Mesothelial cell of epicardium (in vitro differentiated cells): ENCODE measurements at places on chromosomes 13 and 19.

DNA sequence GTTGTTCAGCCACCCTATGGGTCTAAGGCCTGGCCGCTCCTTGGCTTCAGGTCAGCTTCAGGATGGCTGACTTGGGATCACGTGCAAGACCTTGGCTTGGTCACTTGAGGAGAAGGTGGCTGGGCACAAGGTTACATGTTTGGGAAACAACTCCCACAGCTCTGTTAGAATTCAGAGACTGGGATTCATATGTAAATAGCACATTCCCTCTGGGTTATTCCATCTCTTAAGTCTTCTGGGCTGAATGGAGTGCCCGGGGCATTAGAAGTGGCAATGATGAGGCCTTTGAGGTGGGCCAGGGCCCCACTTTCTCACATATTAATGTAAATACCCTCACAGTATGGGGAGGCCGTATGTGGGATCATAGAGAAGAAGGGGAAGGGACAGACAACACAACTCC, 150.9 kb downstream of the EFNB2 start:
- DNase-seq, result no peak

- no peak for DNase-seq
Observed at GRCh38 chr13:79621449-79621848, 140.5 kb downstream of the NDFIP2 start.

DNA sequence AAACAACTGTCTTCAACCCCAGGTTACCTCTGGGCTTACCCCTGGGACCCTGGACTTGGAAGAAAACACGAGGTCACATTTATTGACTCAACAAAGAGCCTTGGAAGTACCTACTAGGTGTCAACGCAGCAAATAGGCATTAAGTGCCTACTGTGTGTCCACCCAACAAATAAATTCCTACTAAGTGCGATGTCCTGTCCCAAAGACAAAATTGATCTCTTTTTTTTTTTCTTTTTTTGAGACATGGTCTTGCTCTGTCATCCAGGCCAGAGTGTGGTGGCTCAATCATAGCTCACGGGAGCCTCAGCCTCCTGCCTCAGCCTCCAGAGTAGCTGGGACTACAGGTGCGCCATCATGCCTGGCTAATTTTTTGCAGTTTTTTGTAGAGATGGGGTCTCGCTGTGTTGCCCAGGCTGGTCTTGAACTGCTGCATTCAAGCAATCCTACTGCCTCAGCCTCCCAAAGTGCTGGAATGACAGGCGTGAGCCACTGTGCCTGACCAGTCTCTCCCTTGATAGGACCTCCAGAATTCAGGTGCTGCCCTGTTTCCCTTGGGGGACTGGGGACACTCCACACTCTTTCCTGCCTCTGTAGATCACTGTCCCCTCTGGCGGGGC, 589 bp upstream of the S1PR2 start:
- DNase-seq, result no peak

DNA sequence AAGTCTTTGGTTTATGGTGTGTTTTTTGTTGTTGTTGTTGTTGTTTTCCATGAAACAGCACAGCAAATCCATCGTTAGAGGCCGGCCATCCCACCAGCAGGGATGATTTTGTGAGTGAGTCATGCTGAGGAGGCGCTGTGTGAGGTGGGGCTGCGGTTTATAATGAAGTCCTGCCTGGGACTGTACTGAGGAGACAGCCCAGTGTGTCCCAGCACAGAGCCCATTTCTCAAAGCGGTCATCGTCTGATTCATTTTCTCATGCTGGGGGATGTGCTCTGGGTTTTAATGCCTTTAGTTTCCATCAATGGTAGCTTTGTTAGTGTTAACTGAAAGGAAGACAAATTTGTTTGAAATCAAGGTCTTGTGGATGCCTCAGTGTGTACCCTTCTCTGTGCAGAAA, 129.3 kb upstream of the SERP2 start:
- no peak for DNase-seq

- no peak for DNase-seq
Observed at GRCh38 chr19:18992696-18993095, 40.6 kb downstream of the SUGP2 start.

GRCh38 chr13:31947105-31947504, 84.5 kb upstream of the FRY start:
- no peak for DNase-seq

DNA sequence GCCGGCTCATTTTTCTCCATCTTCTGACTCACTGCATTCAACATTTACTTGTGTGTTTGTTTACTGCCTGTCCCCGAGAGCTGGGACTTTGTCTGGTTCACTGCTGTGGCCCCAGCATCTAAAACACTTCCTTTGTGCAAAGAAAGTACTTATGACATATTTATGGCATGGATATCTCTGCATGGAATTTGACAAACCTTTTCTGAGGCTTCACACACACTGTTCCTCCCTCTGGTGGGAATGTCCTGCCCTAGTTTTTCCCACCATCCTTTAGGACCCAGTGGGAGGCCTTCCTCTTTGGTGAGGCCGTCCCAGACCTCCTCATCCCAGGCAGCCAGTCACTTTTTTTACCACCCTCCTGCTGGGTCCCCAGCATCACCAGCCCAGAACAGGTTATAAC, 1.4 kb upstream of the SRRM5 start:
- no peak for DNase-seq
